ENCODE measurements at places on chromosomes 5 and 9. TPM values are rescaled to one million over a fixed set of nuclear protein-coding genes. Genes with fewer than 3 reads are reported as not detected.
A peak's percentile ranks its signal among the peaks of the same experiment; 100 is the strongest.

CARD6 gene
- total RNA-seq: 2.7 TPM

PLCXD3 gene
- total RNA-seq: under 0.01 TPM

CCDC192 gene
- total RNA-seq: not detected

ZNF454 gene
- 2.6 TPM for total RNA-seq

DNA sequence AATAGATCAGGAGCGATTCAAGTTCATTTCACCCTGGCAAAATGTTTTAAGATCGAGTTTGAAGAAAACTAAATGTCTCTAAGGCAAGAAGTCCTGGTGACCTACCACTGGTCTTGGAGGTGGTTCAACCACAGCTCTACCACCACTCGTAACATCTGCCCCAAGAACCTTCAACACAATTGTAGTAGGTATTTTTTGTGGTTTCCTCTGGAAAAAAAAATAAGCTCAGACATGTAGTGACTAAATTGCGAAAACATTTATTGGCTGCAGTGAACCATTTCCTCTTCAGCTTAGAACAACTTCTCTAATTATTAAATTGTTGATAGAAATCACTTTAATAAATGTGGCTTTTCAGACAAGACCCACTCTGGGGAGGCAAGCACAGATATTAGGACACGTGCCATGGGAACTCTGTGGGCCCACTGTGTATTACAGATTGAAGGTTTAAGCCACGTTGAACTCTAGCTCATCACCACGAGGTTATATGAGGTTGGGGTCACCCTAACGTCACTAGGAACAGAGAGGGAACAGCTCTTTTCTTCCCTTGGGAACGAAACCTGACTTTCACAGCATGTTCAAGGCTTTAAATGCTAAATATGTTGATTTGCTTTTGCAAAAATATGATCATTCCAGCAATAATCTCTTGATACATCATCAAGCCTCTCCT lies 142.9 kb downstream of the HSD17B3 start:
- no peak for DNase-seq

- DNase-seq: no peak
Measured at GRCh38 chr5:53430618-53431252, 49.7 kb upstream of the FST start.

DNA sequence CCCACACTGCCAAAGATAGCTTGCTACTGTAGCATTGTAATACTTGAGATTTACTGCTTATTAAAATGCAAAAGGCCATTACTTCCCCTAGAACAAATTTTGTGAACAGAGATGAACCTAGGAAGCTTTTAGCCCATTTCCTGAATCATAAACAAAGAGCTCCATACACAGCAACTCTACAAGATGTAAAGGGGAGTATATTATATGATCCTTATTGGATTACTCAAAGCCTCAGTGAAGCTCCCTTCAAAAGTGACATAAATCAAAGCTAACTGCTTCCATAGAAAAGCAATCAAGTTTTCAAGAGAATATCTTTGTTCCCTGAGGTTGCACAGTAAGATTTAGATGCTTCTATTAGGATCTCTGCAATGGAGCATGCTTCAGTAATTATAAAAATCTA lies 629.8 kb downstream of the EFNA5 start:
- no peak for DNase-seq

- DNase-seq: no peak
Measured at GRCh38 chr9:19387317-19387716, 7.3 kb upstream of the RPS6 start.

- no peak for DNase-seq
Measured at GRCh38 chr5:109884676-109885075, 194.9 kb downstream of the MAN2A1 start.

GRCh38 chr5:57442080-57442839 lies 40.4 kb downstream of the ACTBL2 start:
- peak; percentile 94 for DNase-seq

DNA sequence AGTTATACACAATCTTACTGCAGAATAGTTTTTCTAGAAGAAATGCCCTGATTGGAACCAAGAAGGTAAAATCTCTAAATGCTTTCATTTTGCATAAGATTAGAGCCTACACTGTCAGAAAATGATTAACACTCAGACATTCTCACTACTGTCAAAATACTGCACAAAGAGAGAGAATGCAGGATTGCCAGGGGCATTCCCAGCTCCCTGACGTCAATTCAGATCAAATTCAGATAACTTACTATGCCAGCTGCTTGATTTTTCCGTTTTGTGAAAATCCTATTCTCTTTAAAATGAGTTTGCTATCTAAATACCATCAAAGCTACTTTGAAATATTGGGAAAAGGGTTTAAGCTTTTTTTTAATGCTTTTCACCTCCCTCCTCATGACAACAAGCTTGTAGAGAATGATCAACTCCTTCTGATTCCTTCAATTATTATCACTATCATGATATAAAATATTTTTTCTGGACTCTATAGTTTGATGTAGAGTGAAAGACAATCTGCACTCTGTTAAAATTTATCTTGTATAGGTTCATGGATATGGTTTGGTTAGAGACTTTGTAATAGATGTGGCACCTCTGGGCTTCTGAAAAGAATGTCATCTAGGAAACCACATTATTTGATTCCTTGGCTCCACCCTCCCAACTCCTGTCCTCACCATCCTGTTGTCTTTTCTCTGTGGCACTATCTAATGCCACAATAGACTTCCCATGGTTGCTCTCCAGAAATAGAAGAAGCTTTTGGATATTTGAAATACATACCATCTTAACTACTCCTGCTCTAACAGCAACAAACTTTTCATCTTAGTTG lies 407.7 kb downstream of the PDE4D start:
- DNase-seq: no peak

DNA sequence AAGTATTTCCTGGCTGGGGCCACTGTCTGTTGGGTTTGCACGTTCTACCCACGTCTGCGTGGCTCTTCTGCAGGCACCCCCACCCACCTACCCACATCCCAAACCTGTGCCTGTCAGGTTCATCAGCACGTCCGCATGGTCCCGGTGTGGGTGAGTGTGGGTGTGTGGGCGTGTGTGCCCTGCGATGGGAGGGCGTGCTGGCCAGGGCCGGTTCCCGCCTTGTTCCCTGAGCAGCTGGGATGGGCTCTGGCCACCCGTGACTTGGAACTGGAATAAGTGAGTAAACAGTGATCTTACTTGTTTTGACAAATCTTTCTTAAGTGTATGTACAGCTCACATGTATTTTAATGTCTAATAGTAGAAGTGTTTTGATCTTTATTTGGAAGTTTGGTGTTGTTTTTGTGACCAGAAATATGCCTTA lies 20.4 kb downstream of the ERGIC1 start:
- DNase-seq: no peak

DNA sequence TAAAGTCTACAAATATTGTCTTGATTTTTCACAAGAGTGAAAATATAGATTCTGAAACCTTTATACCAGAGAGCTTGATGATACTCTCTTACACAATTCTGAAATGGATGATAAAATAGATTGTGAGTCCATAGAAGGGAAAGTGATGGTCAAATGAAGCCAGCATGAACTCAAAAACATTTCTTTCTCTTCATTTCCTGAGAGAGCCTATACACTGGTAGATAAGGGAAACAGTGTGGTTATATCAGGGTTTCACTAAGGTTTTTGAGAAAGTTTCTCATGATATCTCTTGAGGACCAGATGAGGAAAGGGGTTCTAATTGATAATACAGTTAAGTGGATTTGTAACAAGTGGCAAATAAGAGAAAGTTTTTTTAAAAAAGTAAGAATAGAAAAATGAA lies 254.1 kb downstream of the PJA2 start:
- no peak for DNase-seq

DNA sequence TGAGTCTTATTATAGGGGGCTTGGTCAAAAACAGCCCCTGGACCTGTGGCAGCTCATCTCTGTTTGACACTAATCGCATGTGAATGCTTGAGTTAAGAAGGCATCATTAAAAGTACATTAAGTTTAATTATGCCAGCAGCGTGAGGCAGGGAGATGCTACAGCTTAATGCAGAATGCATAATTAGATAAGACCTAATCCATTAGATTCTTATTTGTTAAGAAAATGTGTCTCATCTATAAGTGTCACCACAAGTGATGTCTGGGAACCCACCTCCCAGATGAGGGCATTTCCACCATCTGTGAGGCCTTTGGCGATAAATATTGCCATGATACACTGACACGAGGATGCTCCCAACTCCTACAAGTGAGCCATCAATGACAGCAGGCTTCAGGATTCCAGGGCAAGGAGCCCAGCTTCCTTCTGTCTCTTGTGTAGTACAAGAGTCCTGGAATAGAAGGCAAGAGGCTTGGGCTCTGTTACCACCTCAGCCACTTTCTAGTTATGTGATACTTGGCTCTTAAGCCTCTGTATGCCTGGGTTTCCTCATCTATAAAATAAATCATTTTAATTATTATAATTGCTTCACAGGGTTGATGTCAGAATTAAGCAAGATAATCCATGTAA lies 202.7 kb downstream of the FAM114A2 start:
- DNase-seq: no peak

GRCh38 chr9:108272349-108272899 lies 583.4 kb downstream of the ACTL7B start:
- DNase-seq: peak; percentile 74

DNA sequence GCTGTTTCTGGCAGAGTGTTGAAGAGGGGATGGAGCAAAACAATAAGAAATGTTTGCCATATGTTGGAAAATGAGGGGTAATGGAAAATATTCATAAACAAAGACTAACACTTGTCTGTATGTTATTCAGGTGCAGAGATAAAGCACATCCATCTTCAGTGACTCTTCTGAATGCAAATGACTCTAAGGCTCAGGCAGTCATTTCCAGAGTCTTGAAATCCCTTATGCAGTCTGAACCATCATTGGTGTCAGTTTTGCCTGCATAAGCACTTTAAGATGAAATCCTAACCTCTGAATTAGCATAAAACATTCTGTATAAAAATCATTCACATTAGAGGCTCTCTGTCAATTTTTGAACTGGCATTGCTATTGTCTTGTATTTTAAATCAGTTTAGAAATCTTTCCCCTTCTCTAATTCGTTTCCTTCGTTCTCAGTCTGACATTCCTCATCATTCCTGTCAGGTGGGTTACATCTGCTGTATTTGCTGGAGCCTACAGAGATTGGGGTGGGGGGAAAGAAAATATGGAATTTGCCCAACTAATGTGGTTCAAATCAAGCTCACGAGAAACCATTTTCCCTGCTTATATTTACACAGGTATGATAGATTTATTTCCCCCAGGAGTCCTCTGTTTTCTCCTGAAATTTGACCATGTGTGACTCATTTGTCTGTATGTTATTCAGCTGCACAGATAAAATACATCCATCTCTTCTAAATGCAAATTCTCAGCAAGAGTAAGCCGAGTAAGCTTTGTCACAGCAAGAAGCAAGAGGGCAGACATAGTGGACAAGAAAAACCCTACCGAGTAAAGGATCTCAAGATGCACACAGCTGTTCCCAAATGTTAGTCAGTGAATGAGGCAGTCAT lies 31.6 kb downstream of the ENC1 start:
- DNase-seq: no peak

DNA sequence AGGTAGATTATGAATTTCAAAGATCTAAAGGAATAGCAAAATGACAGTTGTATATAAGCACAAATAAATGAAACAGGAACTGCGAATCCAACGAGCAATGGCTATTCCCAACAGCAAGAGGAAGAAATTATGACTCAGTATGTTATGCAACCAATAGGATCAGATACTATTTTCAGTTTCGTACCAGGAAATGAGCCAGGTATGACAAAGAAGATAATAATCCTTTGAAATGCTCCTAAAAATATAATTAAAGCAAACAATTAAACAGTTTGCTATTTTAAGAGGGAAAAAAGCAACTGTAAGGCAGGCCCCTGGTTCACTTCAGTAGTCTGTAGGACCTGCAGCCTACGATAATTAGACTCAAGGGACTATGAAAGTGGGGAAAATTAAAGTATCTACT lies 58.9 kb downstream of the AUH start:
- DNase-seq: peak; percentile 58

- DNase-seq: no peak
Measured at GRCh38 chr9:9913276-9913832, 699.4 kb downstream of the PTPRD start.

DNA sequence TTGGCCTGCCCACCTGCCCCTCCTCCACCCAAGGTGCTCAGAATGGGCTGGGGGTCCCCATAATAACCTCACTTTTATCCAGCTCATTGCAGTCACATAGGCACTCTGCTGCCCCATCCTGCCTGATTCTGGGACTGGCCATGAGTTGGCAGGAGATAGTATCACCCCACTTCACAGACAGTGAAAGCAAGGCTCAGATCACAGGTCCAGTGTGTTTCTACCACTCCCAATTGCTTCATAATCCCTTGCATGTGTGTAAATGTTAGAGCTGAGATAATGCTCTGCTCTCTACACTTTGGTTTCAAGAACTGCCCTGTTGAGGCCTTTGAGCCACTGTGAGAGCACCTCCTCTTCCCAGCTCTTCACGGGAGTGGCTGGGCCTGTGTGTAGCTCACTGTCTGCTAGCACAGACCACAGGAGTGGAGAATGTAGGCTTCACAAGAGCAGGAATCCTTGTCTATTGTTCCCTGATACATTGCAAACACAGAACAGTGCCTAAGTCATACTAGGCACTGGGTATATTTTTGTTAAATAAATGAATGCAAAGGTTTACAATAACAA lies 8.4 kb downstream of the PCYOX1L start:
- DNase-seq: no peak

DNA sequence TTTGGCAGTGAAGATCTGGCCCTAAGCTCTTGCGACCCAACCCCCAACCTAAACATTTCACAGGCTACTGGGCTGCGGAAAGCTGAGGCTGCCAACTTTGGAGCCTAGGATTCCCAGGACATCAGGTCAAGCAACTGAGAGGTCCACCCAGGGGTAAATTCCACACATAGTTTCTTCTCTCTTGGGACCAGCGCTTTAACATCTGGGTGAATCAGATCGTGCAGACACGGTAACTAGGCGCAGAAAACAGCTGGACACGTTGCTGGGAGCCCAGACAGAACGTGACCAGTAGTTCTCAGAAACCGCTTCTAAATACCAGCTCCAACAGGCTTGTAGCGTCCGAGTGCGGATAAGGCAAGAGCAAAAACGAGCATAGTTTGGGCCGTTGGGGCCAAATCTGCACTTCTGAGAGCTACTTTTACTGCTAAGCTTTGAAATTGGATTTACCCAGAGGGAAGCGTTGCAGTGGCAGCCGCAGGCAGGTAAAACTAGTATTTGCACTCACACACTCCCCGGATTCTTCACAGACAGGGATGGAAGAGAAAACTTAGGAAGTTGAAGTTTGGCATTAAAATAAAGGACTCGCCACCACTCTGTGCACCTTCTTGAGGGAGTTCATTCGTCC lies 11.8 kb downstream of the ITGA1 start:
- DNase-seq: peak; percentile 71

GRCh38 chr5:73796164-73797131 lies 170.5 kb downstream of the ARHGEF28 start:
- peak; percentile 91 for DNase-seq

- no peak for DNase-seq
Measured at GRCh38 chr9:127878652-127879390, 1.3 kb upstream of the AK1 start.

DNA sequence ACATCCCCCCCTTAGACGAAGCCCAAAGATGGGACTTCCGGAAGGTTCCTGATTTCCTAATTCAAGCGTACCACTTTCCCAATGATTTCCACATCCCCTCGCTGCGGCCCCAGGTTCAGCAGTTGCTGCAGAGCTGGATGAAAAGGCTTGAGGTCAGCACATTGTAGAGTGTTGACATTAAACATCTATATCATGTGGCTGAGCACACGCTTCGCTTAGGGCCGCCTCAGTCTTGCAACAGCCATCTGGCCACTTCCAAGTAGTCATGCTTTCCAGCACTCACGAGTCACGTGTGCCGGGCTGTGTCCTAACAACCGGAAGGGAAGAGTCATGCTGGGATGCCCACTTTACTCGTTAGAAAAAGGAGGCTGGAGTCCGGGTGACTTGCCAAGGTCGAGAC lies 340.6 kb upstream of the IRX4 start:
- DNase-seq: peak; percentile 59

GRCh38 chr9:96420468-96421219 lies 2.5 kb upstream of the ZNF367 start:
- peak; percentile 98 for DNase-seq
